Uterine smooth muscle cell (primary cell): ENCODE measurements at places on chromosomes 5 and 9. TPM values are rescaled to one million over a fixed set of nuclear protein-coding genes. Genes with fewer than 3 reads are reported as not detected.

Gene IL9
- total RNA-seq: not detected in 2 replicates

Gene GFPT2
- 24.2 and 27.7 TPM in 2 replicates for total RNA-seq

Gene LHX3
- total RNA-seq: under 0.01 TPM in 1 of 2 replicates, not detected in the other

Gene NUTM2G
- total RNA-seq: not detected in 2 replicates
